ENCODE measurements at places on chromosomes 5 and 9.

DNA sequence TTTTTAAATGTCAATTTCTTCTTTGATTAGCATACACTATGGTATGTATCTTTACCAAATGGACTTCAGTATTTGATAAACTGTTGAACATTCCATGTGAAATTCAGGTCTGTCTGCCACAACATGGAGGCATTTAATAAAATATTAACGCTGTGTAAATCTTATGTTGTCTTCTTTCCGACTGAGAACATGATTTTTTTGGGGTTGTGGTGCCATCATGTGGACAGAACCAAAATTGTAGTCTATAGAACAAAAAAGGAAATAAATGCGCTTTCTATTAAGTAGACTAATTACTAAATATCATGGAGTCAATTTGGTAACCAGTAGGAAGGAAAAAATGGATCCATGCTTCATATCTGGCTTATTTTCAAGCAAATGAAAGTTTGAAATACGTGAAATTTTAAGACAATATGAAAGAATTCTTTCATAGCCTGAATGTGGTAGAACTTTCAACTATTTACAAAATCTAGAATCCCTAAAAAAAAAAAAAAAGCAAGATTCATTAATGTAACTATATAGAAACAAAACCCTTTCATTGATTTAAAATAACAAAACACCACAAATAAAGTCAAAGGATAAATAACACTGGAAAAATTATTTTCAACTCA, 2.8 kb upstream of the PLK2 start:
- no peak for DNase-seq

GRCh38 chr5:17276445-17276844, 59.0 kb downstream of the BASP1 start:
- no peak for DNase-seq

DNA sequence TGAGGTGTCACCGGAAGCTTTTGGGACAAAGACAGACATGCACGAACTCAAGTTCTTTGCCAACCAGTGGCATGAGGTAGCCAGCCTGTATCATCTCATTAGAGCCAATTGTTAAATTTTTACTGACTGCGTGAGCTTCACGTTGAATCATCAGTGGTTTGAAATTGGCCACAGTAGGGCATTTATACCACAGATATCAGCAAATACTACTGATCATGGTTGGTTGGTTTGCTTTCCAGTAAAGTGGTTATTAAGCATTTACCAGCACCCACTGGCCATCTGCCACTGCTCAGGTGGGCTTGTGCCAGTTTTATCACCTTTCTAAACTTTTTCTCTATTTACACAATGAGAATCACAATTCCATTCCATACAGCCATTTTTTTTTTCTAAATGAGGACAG, 28.4 kb upstream of the SHC3 start:
- no peak for DNase-seq

GRCh38 chr5:176866707-176867310, 32.3 kb downstream of the HK3 start:
- no peak for DNase-seq

DNA sequence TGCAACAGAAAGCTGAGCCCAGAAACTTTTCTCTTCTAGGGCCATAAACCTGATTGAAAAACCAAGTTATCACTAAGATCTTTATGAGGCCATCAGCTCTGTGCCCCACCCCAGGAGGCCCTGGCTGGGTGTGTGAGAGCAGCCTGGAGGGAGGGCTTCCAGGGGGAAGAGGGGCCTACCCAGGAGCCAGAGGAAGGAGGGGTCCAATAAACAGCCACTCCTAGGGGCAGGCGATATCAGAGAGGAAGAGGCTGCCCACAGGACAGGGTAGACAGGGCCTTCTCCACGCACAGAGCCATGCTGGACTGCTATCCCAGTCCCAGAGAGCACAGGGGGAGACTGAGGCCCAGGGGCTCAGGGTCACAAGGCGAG, 4.5 kb upstream of the CDX1 start:
- DNase-seq: no peak

- no peak for DNase-seq
Observed at GRCh38 chr9:72790989-72791388, 161.9 kb downstream of the ALDH1A1 start.

DNA sequence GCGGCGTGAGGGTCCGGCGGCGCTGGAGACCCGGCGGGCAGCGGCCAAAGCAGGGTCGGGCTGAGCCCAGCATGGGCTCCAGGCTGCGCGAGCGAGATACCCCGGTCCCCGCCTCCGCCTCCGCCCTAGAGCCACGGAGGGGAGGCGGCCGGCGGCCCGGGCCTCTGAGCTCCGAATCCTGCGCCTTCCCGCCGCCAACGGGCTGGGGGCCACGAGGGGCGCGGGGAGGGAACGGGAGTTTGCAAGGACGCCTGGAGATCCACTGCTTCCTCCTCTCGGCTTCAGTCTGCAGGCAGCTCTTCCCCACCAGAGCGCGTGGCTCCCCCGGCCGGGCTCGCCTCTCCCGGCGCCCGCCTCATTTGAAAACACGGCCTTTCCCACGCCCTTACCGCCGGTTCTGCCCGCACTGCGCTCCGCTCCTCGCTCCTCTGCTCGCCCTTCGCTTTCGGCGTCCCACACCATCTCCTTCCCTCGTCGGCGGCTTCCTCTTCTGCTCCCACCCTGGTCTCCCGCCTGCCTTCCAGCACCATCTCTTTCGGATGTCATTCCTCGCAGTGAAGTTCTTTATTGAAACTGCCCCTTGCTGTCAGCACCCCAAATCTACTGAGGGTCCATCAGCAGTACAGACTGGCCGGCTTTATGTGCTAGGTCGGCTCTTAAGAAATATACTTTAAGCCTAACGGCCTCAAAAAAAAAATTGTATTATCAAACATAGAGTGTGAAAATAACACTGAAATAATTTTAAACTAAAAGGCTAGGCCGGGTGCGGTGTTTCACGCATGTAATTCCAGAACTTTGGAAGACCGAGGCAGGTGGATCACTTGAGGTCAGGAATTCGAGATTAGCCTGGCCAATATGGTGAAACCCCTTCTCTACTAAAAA, 105.0 kb upstream of the FAM120A start:
- no peak for DNase-seq

- DNase-seq: no peak
Observed at GRCh38 chr9:123959787-123960186, 29.9 kb upstream of the DENND1A start.

DNA sequence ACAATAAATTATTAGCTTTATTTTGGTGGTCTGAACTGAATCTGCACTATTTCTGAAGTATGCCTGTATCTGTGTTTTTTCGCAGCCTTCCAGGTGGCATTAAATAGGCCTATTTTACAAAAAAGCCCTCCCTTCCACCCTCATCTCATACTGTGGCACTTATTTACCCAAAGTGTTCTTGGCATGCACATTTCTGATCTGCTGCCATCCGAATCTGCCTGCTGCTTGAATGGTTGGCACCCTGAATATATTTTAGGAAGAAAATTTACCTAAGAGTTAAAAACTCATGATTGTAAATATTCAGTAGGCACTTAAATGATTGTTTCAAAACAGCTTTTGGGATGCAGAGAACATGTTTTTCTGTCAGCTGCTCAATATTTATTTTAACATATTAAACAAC, 150.1 kb downstream of the SLC28A3 start:
- DNase-seq: no peak

DNA sequence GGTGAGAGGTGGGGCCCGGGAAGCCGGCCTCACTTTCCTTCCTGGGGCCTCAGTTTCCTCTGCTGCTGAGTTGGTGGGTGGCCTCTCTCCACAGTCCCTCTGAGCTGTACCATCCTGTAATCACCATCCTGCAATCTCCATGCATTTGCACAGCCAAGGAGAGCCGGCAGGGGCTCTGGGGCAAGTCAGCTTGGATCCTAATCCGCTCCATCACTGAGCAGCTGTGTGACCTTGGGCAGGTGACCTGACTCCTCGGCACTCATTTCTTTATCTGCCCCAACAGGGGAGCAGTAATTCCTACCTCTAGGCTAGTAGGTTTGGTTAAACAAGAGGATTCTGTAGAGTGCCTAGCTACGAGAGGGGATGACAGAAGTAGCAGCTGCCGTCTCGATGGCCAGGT, 88.2 kb upstream of the ZNF618 start:
- no peak for DNase-seq

DNA sequence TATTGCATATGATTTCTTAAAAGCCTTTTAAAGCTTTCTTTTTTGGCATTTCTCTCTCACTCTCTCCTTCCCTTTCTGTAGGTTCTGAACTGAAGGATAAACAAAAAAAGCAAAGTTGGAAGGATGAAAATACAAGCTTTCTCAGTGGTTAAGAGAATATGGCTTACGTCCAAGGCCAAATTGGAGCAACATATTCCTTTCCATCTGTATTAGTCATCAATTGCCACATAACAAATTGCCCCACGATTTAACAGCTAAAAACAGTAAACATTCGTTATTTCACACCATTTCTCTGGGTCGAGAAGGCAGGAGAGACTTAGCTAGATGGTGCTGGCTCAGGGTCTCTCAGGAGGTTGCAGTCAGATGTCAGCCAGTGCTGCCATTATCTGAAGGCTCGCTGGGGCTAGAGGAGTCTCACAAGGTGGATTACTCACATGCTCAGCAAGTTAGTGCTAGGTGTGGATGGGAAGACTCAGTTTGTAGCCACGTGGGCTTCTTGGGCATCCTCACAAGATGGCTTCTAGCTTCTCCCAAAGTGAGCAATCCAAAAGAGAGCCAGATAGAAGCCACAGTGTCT, 2.0 kb upstream of the ROR2 start:
- DNase-seq: no peak

- no peak for DNase-seq
Observed at GRCh38 chr5:78129597-78129996, 164.9 kb downstream of the AP3B1 start.

- DNase-seq: no peak
Observed at GRCh38 chr9:27421577-27421976, 102.5 kb upstream of the IFNK start.

DNA sequence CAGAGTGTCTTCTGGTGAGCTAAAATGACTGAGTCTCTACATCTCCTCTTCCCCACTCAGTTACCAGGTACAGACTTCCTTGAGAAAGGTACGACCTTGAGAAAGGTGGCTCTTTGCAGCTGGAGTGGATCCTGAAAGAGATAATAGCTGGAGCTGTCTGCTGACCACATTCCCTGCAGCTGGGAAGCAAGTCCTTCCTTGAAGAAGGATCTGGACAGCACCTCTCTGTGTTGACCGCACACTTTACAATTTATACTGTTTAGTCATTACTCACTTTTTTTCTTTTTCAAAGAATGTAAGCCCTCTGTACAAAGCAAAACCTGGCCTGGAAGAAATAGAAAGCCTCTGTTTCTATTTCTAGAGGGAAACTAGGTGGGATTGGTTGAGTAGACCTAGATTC, 148.8 kb downstream of the MACIR start:
- DNase-seq: no peak

- DNase-seq: no peak
Observed at GRCh38 chr9:13800776-13801175, 513.2 kb downstream of the NFIB start.

- DNase-seq: no peak
Observed at GRCh38 chr5:115484368-115484767, 60.2 kb downstream of the FEM1C start.

GRCh38 chr9:14692470-14693250, 572 bp downstream of the ZDHHC21 start:
- DNase-seq: no peak

All from stimulated activated CD4-positive, alpha-beta T cell treated with anti-CD3 and anti-CD28 coated beads, Interleukin-1b, Interleukin-23, amount 100 ng/mL, for 1 hour (primary cell).